Spleen (tissue), 13 donors: ENCODE measurements at places on chromosomes 1 and 21. TPM values are rescaled to one million over a fixed set of nuclear protein-coding genes. Genes with fewer than 3 reads are reported as not detected.

- no peak overlapping the region for H3K27ac ChIP-seq
- H3K4me3 ChIP-seq: no peak overlapping the region
- peaks cover 18% of the 10 kb centered on the region for H3K36me3 ChIP-seq
- peaks cover 73% of the 10 kb centered on the region for H3K4me1 ChIP-seq
- H3K27me3 ChIP-seq: no peaks in the 10 kb centered on the region
Observed at GRCh38 chr21:45289134-45289533, 1.4 kb upstream of the POFUT2 start.

GRCh38 chr1:27391511-27392095 is 819 bp upstream of the GPR3 start:
- peak; percentile 75 for DNase-seq
- no peak overlapping the region for H3K27ac ChIP-seq
- H3K27me3 ChIP-seq: peaks cover 13% of the 10 kb centered on the region

IL19 gene
- 2.2 TPM for total RNA-seq

GRCh38 chr1:153490272-153491051 is 30.0 kb upstream of the S100A7 start:
- H3K27me3 ChIP-seq: no peaks in the 10 kb centered on the region
- H3K27ac ChIP-seq: no peak overlapping the region
- H3K4me1 ChIP-seq: peaks cover 10% of the 10 kb centered on the region

GRCh38 chr21:25421321-25422028 is 185.8 kb downstream of the MRPL39 start:
- DNase-seq: no peak
- H3K4me3 ChIP-seq: no peak overlapping the region
- H3K4me1 ChIP-seq: peaks cover 49% of the 10 kb centered on the region
- H3K36me3 ChIP-seq: no peaks in the 10 kb centered on the region
